Epithelial cell of esophagus (primary cell): ENCODE measurements at places on chromosomes 2 and 18.

DNA sequence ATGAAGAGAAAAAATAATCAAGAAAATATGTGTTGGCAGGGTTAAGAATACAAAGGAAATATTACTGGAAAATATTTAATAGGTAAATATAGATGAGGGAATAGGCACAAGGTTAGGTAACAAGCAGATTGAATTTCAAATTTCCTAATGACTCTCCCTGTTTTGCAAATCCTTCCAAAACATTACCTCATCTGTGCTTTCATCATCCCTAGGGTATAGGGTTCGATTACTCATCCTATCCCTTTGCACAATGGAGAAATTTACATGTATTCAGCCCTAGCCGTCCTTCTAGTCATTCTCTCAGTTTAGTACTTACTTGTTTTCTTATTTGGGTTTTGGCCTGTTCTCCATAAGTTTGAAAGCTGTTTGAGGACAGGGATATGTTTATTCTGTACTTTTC lies 864.6 kb upstream of the FSHR start:
- DNase-seq = peak; percentile 21

DNA sequence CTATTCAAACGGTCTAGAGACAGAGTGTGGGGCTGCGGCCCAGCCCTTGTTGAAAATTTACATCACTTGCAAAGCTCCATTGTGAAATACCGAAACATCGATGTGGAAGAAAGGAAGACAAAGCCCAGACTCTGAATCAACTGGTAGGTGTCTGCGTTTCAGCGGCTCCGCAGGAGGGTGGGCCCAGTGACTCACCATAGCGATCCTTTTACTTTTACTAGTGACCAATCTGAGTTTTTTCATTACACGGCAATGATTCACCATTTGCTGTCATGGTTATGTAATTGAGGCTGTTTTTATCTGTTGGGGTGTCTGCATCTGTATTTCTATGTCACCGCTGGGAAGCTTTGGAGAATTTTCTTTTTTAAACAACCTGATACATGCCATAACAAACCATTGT lies 66.6 kb upstream of the ODC1 start:
- DNase-seq = peak; percentile 99

GRCh38 chr18:21117409-21118131 lies 6.0 kb upstream of the ROCK1 start:
- DNase-seq = no peak

DNA sequence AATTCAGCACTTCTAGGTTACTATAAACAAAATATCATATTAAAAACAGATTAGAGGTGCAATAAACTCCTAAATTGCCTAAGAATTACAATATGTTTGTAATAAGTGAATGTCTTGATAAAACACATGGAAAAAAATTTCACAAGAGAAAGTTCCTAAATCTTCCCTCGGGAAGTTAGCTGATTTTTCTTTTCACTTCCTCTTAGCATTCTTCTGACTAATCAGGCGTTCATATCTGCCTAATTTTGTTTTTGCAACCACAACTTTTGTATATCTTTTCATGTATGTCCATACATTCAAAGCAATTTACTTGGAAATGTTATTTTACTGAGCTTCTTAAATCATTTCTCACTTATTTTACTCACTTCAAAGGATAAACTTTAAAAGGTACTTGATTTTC lies 88.5 kb downstream of the RTTN start:
- peak; percentile 4 for DNase-seq

- no peak for DNase-seq
Measured at GRCh38 chr2:108061439-108062042, 75.2 kb downstream of the SLC5A7 start.

DNA sequence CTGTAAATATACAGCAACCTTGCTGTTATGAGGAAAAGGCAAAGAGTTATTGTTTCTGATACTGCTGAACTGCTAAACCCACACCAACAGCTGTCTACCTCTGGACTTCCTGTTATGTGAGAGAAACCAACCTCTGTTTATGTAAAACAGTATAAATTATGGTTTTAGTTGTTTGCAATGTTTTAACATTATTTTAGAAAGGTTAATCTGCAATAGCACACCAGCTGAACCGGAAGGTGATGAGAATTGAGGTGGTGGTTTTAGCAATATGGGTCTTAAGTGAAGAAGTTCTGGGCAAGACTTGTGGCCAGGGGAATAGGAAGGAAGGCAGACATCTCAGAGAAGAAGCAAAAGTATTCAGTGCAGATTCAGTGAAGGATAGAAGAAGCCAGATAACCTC lies 237.8 kb downstream of the PLCL1 start:
- no peak for DNase-seq

GRCh38 chr2:153232464-153232863 lies 246.1 kb downstream of the RPRM start:
- peak; percentile 49 for DNase-seq

DNA sequence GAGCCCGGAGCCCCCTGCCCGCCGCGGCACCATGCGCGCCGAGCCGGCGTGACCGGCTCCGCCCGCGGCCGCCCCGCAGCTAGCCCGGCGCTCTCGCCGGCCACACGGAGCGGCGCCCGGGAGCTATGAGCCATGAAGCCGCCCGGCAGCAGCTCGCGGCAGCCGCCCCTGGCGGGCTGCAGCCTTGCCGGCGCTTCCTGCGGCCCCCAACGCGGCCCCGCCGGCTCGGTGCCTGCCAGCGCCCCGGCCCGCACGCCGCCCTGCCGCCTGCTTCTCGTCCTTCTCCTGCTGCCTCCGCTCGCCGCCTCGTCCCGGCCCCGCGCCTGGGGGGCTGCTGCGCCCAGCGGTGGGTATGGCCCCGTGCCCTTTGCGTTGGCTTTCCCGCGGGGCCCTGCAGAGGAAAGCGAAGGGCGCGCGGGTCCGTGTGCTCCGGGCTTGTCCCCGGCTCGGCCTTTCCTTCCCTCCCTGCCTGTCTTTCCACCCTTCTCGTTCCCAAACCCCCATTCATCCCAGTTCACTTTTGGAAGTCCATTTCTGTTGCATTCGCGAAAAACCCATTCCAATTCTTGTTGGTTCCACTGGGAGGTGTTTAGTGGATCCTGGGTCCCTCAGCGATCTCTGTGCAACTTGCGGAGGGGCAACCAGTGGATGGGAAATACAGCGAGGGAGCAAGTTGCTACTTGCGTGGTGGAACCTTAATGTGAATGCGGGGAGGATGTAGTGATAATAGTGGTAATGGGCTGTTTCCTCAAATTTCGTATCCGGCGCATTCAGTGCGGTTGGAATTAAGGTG lies 599 bp downstream of the ADAM23 start:
- DNase-seq = peak; percentile 16

- DNase-seq = no peak
Measured at GRCh38 chr2:143524119-143524553, 394.9 kb downstream of the ARHGAP15 start.

DNA sequence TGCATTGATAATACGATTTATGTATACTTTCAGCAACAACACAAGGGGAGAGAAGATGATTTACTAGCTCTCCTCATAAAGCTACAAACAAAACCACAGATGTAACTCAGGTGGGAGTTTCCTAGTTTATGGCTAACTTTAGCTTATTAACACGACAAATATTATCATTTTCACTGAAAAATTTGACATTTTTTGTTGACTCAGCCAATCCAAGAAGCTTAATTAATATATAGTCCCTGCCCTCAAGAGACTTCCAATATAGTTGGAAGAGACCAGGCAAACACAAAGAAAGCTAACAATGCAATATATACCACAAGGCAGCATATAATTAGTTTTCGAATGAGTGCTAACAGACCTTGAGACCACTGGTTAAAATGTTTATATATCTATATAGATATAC lies 775 bp downstream of the WDR12 start:
- DNase-seq = no peak

GRCh38 chr18:63619661-63620060 lies 24.4 kb downstream of the SERPINB4 start:
- no peak for DNase-seq

- DNase-seq = no peak
Measured at GRCh38 chr2:202031246-202031951, 2.3 kb upstream of the FZD7 start.

GRCh38 chr2:160279813-160280465 lies 79.9 kb upstream of the ITGB6 start:
- peak; percentile 76 for DNase-seq

GRCh38 chr2:176455816-176456291 lies 186.6 kb downstream of the MTX2 start:
- DNase-seq = no peak

- no peak for DNase-seq
Measured at GRCh38 chr2:9889812-9890261, 46.6 kb downstream of the TAF1B start.

DNA sequence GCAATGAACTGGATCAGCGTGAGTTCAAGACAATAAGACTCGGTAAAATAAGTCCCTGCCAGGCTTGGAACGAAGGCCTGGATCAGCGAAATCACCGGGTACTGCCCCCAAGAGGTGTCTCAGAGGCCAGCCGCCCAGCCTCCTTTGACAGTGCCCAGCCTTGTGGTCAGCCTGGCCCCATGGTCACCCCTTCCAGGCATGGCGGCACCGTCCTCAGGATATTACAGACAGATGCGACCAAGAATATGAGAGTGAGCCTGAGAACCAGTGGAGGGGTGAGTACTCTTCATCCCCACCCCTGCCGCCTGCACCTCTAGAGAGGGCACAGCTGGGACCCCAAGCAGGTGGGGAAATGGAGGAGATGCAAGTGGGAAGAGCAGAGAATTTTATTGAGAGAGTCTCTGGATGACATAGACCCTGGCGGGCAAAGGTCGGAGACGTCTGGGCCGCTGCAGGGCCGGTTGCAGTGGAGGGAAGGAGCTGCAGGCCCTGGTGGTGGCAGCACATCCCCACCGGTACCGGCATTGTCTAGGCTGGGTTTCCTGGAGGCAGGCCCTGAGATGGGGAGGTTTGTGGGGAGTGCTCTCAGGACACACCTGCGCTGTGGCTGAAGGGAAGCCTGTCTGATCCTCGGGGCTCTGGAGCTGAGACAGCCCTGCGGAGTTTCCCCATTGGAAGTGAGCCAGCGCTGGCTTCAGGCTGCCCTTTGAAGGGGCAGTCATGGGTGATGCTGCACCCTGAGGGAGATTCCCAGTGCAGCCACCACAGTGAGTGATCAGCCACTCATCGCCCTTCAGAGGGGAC lies 190.0 kb downstream of the SEPTIN10 start:
- DNase-seq = no peak

- DNase-seq = peak; percentile 34
Measured at GRCh38 chr2:95023222-95023597, 2.3 kb upstream of the MAL start.

DNA sequence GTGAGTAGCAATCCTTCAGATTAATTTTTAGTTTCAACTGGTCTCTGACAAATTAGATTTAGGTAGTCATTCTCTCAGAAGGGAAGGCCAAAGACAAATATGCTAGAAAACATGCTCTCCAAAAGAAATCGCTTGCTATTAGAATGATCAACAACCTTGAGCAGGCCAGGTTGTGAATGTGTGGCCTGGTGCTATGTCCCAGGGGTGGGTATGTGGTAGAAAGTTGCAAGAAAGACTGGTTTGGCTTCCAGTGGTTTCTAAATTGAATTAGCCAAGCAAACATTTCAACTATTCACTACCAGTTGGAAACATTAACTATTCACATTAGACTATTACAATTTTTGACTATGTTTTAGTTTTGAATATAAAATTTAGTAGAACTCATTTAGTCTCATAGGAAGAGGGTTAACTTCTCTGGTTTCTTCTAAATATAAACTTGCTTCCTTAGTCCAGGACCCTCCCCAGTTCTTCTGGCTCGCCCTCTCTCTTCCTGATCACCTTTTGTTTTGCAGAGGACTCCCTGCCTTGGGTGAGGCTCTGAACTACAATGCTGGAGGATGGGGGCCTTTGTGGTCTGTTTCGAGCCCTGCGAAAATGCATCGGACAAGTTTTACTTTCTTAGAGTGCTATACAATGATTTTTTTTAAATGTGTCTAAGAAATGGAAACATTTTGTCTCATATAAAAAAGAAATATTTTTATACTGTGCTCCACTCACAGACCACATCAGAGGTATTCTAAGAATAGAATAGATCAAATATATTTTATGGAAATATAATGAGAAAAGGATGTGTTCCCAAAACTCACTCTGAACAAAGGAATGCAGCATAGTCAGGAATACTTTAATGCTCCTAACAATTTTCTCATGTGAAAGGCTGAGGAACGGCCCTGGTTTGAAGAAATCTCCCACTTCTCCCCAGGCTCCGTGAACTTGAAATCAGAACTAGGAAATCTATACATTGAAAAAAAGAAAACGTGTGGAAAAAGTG lies 375.0 kb upstream of the ZEB2 start:
- no peak for DNase-seq

- no peak for DNase-seq
Measured at GRCh38 chr2:74071426-74071825, 76.3 kb downstream of the BOLA3 start.

DNA sequence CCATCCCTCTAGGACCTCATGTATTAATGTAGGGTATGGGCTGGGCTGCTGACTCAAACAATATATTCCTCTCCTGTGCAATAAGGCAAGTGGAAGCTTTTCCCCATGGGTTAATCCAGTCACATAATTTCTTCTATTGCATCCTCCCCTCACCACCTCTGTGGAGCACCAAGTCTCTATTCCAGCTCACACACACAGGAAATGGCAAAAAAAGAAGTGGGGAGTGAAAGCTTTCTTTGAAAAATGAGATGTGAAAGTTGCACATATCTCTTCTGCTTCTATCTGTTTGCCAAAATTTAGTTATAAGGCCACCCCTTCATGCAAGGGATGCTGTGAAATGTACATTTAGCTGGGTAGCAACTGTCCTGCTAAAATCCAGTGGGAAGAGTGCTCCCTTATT lies 121.3 kb downstream of the CDC42EP3 start:
- DNase-seq = no peak

- DNase-seq = peak; percentile 82
Measured at GRCh38 chr2:217886720-217887309, 116.0 kb downstream of the TNS1 start.

DNA sequence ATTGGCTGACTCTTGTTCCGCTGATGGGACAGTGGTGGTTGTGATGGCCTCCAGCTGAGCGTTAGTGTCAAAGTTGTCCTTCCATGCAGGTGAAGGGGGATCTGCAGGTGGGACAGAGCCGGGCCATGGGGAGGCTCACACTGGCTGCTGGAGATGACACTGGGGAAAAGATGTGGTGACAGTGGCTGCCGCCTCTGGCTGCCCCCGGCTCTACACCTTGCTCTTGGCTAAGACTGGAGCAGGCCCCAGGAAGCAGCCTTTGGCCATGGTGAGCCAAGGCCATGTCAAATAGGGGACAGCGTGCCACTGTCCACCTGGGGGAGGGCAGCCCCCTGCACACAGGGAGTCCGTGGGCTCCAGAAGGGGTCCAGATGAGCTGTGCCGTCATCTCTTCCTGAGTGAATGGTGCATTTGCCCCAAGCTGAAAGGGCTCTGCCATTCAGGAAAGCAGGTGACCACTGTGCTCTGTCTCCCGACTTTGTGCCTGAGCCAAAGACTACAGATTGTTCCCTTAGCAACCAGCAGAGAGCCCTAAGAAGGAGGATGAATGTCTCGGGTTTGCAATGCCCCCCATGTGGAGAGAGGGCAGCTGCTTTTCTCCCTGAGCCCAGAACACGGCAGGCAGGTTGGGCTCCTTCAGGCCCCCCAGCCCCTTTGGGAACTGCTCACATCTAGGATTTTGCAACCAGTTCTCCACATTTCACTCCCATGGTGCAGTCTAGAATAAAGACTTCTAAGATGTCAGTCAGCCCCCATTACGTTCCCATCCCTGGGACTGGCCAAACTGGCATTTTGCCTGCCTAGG lies 79.1 kb upstream of the BCL2L11 start:
- DNase-seq = no peak
